Hepatocyte (in vitro differentiated cells): ENCODE measurements at places on chromosomes 2 and 18. TPM values are rescaled to one million over a fixed set of nuclear protein-coding genes. Genes with fewer than 3 reads are reported as not detected.

LTBP1 gene
- total RNA-seq, result 60.9 and 68.9 TPM in 2 replicates

CD8B gene
- 1.00 and 1.5 TPM in 2 replicates for total RNA-seq

LRATD1 gene
- total RNA-seq, result 35.1 and 42.1 TPM in 2 replicates

MYO7B gene
- 17.6 and 20.1 TPM in 2 replicates for total RNA-seq

FNDC4 gene
- total RNA-seq, result 15.6 and 16.3 TPM in 2 replicates

PARD3B gene
- total RNA-seq, result 21.1 and 21.7 TPM in 2 replicates

COL4A4 gene
- total RNA-seq, result 1.7 and 3.0 TPM in 2 replicates

DNA sequence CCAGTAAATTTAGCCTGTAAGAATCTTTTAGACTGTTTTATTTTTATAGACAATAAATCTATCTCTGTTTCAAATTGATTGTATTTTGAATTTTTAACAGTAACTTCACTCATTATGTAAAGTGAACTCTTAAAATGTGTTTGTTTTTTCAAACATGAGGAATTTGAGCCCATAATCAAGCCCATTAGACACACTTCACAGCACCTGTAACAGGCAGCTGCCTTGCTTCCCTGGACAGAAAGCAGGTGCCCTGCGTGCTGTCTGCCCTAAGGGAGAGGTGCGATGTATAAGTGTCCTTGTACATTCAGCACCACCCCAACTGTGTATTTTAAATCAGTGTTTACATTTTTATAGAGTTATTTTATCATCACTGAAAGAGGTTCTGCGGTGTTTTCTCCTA, 186.5 kb upstream of the TPO start:
- DNase-seq, result no peak

- peak; percentile 91 for DNase-seq
Observed at GRCh38 chr2:136025057-136025973, 39.9 kb upstream of the DARS1 start.

- no peak for DNase-seq
Observed at GRCh38 chr18:53909668-53910067, 314.8 kb downstream of the MBD2 start.

DNA sequence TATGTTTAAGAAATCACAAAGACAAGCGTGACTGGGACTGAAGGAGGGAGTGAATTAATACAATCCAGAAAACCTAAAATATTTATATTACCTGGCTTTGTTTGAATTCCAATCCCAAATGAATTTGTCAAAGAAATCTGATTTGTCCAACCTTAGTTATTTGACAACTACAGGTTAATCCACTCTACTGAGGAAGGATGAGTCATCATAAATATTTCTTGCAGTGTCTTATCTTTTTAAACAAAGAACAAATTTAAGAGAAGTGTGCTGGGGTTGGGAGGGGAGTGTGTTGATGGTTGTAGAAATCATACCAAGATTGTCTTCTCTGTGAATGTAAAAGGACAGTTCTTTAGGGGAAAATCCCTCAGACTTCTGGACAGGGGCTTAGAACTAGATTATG, 1106.3 kb upstream of the SLC39A10 start:
- DNase-seq, result no peak

GRCh38 chr18:58754544-58755068, 83.3 kb downstream of the MALT1 start:
- DNase-seq, result no peak
